Ascending aorta (tissue), 2 donors: ENCODE measurements at places on chromosomes 12 and 14.

DNA sequence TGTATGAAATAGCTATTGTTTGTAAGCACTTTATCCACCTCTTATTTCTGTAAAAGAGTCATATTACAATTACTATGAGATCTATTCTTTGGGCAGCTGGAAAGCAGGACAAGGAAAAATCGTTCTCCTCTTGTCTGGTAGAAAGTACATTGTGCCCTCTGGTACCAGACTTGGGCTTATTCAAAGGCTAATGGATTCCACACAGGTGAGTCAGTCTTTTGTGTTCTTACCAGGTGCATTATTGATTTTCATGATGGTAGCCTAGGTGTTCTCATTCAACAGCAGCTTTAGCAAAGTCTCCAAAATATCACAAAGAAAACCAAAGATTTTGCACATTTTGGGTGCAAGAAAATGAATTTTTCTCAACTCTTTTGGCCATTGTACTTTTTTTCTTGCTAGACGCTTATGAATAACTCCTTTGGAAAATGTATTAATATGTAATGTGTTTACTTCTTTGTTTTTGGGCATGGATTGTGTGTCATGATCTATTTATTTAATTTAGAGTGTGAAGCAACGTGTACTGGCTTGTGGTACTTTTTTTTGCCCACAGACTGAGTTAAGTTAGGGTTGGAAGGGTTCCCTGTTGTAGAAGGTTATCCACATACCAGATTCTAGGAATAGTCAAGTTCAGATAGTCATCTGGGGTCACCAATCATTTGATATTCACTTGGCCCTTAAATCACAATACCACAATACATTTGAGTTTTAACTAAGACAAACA is 26.2 kb downstream of the MNAT1 start:
- DNase-seq: no peak

DNA sequence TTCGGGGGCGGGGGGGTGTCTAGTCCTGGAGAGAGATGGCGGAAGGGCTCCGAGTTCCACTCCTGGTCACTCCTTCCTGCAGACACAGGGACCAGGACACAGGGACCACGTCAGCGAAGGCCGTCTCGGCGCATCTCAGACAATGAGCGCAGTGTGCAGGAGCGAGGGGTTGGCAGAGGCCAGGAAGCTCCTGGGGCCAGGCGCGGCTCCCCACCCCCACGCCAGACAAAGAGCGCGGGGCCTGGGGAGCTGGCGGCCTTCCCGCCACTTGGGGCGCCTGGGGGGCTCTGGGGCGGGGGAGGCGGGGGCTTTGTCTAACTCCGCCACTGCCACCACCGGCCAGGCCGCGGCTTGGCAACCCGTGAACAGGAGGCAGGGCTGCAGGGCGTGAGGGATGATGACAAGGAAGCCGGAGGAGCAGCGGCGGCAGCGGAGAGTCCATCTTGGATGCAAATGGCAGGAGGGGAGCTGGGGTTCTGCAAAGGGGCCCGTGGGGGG is 2.2 kb downstream of the CDK2AP1 start:
- DNase-seq: peak; percentile 84

- DNase-seq: peak; percentile 33
Measured at GRCh38 chr12:131208425-131208824, 254.7 kb downstream of the ADGRD1 start.

- DNase-seq: no peak
Measured at GRCh38 chr12:108884116-108885012, 4.5 kb downstream of the DAO start.

DNA sequence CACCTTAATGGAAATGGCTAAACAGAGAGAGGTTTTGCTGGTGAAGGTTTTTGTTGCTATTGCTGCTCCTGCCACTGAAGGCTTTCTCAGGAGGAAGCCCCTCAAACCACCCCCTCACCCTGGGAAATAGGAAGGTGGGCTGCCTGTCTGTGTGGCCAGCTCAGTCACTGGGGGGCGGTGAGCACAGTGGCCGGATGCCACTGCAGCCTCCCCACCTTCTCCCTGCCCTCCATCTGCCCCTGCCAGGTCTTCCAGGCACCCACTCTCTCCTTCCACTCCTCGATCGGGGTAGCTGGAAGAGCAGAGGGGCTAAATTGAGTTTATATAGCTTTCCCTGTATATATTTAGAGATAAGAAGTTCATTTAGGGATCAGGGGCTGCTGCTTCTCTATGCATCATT is 80.8 kb downstream of the PAPOLA start:
- DNase-seq: no peak

DNA sequence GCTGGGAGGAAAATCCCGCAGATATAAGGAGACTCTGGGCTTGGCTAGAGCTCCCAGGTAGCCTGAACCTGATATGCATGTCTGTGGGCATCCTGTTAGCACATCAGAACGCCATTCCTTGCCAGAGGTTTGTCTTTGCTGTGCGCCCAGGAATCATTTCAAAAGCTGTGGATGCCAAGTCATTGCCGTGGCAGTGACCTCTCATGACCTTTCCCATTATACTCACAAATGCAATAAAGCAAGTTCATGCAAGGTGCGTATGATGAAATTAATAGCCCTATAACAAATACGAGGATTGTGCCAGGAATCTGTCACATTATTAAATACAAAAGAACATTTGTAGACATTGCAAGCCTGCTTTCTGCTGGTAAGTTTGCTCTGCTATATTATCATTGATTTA is 229.1 kb upstream of the PELI2 start:
- no peak for DNase-seq

GRCh38 chr12:120994059-120994458 is 15.7 kb downstream of the HNF1A start:
- DNase-seq: no peak

GRCh38 chr12:89949457-89950195 is 241.0 kb upstream of the ATP2B1 start:
- DNase-seq: peak; percentile 67

DNA sequence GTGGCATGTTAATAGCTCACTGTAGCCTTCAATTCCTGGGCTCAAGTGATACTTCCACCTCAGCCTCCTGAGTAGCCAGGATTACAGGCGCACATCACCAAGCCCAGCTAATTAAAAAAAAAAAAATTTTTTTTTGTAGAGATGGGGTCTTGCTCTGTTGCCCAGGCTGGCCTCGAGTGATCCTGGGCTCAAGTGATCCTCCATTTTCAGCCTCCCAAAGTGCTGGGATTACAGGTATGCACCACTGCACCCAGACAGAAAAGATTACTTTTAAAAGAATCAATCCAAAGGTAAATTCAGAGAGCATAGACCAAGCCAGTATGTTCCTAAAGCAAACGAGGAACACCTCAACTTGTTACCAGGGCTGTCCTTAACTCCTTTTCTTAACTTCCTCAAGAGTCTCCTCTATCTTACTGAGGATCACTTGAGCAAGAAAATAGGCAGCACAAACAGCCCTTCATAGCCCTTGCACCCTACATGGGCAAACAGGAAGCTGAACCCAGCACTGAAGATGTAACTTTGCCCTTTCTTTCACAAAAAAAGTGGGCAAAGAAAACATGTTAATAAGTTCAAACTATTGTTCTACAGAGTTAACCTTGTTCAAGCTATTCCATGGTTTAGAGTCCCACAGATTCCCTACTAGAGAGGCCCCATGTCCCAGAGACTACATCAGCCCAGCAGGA is 11.3 kb downstream of the CS start:
- DNase-seq: no peak

GRCh38 chr12:19740472-19741131 is 301.3 kb downstream of the AEBP2 start:
- DNase-seq: no peak

DNA sequence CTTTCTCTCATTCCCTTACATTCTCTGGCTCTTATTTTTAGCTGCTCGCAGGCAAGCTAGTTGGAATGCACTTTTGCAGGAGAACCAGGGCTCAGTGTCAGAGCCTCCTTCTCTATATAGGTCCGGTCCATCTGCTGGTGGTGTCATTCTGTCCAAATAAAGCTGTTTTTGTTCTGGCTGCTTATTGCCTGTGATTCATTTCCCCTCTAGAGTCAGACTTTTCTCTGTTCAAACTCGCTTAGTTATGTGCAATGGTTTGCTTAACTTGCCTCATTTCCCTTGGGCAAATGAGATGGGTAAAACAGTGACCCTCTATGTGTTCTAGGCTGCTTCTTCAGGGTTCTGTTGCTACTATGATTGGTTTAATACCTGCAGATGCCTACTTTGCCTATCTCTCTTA is 2.9 kb downstream of the SMARCD1 start:
- no peak for DNase-seq

- DNase-seq: no peak
Measured at GRCh38 chr12:31603546-31604009, 12.6 kb upstream of the DENND5B start.

- DNase-seq: no peak
Measured at GRCh38 chr14:84351646-84352045, 1178.3 kb upstream of the FLRT2 start.

GRCh38 chr12:106311139-106311538 is 8.6 kb downstream of the TCP11L2 start:
- DNase-seq: no peak

GRCh38 chr12:23221066-23221465 is 596.1 kb downstream of the ETNK1 start:
- no peak for DNase-seq

GRCh38 chr12:115857160-115857920 is 420.2 kb downstream of the MED13L start:
- DNase-seq: no peak
